NCI-H1436 treated with DMSO at 0.1 percent for 48 hours (cell line): ENCODE measurements at places on chromosomes 11 and 22.

GRCh38 chr11:16097543-16097942 lies 258.8 kb downstream of the SOX6 start:
- no peak for DNase-seq

- peak; percentile 31 for DNase-seq
Measured at GRCh38 chr11:117882311-117882905, 6.0 kb upstream of the FXYD6 start.

DNA sequence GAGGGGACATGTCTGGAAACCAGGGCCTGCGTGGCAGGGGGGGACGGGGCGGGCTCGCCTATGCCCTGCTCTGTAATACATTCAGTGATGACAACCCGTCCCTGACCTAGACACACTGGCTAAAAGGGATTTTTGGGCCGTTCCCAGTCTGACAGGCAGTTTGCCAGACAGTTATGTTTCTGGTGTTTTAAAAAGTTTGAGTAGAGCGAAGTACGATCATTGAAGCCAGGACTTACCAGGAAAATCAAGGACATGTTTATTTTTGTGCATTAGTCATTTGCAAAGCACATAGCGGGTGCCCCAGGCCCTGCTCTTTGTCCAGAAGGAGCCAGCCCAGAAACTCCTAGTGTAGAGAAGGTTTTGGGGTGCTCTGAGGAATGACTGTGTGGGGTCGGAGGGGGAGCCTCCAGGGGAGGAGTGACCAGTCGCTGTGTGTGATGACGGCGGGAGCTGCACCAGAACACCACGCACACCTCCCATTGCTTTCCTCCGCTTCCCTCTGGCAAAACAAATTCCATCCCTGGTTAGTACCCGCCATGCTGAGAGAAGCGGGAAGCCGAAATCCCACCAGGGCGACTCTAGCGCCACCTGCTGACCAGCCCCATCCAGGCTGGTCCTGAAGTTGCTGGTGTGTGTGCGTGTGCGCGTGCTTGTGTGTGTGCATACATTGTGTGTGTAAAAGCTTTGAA lies 50.8 kb downstream of the FBLN1 start:
- no peak for DNase-seq

- DNase-seq: no peak
Measured at GRCh38 chr11:120261931-120262330, 22.0 kb downstream of the POU2F3 start.

DNA sequence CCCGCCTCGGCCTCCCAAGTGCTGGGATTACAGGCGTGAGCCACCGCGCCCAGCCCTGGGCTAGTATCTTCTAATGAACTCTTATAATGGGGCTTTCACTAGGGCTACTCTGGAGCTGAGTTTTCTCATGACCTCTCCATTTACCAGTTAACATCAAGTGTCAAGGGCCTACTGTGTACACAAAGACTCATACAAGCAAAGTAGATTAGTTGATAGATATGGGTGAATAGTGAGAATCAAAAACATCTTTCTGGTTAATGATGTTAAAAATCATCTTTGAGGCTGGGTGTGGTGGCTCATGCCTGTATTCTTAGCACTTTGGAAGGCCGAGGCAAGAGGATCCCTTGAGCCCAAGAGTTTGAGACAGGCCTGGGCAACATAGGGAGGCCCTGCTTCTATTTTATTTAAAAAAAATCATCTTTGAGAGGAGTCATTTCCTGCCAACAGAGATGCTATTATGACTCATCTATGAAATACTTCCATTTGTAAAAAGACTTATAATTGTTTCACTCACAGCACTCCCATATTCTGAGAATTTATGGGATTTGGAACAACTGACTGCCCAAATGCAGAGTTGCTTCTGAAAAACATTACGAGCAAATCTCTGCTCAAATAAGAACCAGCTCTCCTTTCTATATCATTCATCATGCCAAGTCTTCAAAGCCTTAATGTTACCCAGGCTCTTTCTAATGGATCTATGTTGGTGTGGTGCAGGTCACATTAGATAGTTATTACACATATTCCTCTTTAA lies 57.0 kb downstream of the GDPD4 start:
- no peak for DNase-seq

GRCh38 chr22:34243023-34243422 lies 322.7 kb upstream of the LARGE1 start:
- DNase-seq: no peak

DNA sequence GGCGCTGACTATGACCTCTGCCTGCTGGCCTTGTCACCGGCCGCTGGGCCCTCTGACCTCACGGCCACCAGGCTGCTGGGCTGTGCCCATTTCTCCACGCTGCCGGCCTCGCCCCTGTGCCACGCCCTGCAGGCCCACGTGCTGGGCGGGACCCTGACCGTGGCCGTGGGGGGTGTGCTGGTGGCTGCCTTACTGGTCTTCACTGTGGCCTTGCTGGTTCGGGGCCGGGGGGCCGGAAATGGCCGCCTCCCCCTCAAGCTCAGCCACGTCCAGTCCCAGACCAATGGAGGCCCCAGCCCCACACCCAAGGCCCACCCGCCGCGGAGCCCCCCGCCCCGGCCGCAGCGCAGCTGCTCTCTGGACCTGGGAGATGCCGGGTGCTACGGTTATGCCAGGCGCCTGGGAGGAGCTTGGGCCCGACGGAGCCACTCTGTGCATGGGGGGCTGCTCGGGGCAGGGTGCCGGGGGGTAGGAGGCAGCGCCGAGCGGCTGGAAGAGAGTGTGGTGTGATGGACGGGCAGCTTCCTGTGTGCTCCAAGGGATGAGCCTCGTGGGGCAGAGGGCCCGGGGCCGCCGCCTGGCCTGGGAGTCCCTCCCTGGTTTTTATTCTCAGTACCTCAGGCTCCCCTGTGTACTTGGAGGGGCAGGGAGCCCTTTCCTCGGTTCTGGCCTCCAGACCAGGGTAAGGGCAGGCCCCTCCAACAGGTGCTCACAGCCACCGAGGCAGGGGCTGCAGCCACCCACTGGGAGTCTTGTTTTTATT lies 3.0 kb downstream of the LRFN4 start:
- no peak for DNase-seq

DNA sequence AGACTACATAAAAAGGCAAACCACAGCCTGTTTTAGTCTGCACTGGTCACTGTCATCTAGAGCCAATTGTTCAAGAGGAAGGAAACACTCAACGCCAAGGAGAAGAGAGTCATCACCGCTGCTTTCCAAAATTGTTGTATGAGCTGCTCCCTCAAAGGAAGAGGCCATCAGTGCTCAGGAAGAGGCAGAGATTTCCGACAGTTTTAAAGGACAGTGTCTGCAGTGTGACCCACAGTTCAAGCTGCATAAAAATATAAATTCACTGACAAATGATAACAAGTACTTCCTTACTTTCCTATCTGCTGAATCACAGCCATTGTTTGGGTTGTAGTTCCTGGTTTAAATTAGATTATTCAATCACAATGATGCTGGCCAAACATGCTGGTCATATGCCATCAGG lies 16.4 kb downstream of the PRCP start:
- no peak for DNase-seq

- DNase-seq: no peak
Measured at GRCh38 chr22:38074181-38075104, 9.5 kb downstream of the SLC16A8 start.

DNA sequence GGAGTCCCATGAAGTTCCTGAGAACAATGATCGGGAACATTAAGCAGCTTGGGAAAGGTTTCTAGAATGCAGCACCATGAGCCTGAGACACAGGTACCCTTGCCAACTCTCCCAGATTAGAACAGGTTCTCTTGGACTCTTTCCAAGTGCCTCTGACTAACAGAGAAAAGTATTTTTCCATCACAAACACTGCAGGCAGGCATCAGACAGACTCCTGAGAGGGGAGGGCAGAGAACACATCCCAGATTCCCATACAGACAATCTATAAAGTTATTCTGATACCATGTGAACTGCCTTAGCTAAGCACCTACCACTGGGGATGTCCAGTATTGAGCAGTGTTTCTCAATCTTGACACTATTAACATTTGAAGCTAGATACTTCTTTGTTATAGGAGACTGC lies 27.3 kb downstream of the SERGEF start:
- DNase-seq: no peak

GRCh38 chr11:112877581-112877980 lies 83.6 kb upstream of the NCAM1 start:
- DNase-seq: no peak

GRCh38 chr11:95100856-95101507 lies 11.3 kb downstream of the ENDOD1 start:
- DNase-seq: no peak

- DNase-seq: no peak
Measured at GRCh38 chr22:47166446-47167016, 404.1 kb downstream of the TBC1D22A start.

- no peak for DNase-seq
Measured at GRCh38 chr22:35455529-35455928, 55.6 kb downstream of the MCM5 start.

DNA sequence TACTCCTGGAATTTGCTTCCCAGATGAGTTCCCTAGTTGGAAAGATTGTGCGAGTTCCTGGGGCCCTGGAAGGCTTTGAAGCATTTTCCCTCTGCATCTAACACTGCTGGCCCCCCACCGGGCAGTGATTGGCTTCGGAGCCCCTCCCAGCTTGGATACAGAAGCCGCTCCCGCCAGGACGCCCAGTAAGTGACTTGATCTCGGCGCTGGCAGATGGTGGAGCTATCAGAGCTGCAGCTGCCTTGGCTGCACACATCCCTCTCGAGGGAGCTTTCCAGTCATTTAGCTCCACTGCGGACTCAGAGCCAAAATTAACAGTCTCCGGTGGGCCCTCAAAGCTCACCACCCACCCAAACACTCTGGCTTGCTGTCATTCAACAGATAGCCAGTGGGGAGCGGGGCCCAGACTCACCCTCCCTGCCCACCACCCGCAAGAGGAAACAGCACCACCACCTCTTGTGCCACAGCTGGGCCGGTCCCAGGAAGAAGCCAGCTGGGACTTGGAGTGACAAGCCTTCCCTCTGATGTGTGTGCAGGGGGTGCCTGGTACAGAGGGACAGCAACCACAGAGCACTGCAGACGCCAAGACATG lies 162.3 kb downstream of the TRIM29 start:
- DNase-seq: peak; percentile 21

GRCh38 chr11:128469220-128469619 lies 118.1 kb downstream of the ETS1 start:
- DNase-seq: no peak

DNA sequence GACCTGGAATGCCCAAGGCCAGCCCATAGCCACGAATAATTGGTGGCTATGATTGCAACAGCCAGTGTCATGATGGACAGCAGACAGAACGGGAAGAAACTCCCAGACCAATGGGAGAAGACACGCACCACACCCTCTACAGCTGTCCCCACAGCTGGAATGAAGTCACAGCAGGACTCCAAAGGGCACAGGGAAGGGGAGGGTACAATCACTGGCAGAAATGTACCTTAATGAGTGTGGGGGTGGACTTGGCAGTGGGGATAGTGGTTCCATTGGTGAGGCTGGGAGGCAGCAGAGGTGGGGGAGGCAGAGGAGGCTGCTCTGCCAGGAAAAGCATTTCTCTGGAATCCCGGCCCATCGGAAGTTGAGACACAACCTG lies 52.9 kb downstream of the SGSM3 start:
- DNase-seq: no peak
